Stimulated activated CD4-positive, alpha-beta T cell treated with anti-CD3 and anti-CD28 coated beads, Interleukin-1b, Interleukin-23, amount 100 ng/mL, for 48 hours (primary cell): ENCODE measurements at places on chromosomes 11 and 22.
A peak's percentile ranks its signal among the peaks of the same experiment; 100 is the strongest.

GRCh38 chr11:10777806-10778205 is 26.8 kb downstream of the CTR9 start:
- no peak for DNase-seq

DNA sequence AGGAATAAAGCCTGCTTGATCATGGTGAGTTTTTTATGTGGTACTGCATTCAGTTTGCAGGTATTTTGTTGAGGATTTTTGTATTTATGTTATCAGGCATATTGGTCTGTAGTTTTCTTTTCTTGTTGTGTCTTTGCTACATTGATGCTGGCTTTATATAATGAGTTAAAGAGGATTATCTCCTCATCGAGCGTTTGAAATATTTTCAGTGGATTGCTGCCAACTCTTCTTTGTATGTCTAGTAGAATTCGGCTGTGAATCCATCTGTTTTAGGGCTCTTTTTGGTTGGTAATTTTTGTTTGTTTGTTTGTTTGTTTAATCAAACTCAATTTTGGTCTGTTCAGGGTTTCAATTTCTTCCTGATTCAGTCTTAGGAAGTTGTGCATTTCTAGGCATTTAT is 758.4 kb downstream of the KCNA4 start:
- DNase-seq: no peak

GRCh38 chr11:13638422-13638821 is 30.0 kb upstream of the FAR1 start:
- no peak for DNase-seq

DNA sequence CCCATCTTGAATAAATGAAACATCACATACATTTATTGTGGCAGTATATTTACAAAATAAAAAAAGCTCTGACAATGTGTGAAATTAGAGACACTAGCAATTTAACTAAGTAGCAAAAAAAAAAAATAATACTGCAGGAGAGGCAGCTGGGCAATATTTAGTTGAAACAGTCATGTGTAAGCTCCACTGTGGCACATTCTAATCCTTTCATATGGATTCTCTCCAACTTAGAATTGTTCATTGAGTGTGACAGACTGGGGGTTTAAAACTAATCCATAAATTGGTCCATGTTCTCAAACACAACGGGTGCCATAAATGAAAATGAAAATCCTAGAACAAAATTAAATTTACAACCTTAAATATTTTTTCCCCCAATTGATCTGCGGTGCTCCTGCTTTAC is 302.1 kb downstream of the CADM1 start:
- DNase-seq: no peak

DNA sequence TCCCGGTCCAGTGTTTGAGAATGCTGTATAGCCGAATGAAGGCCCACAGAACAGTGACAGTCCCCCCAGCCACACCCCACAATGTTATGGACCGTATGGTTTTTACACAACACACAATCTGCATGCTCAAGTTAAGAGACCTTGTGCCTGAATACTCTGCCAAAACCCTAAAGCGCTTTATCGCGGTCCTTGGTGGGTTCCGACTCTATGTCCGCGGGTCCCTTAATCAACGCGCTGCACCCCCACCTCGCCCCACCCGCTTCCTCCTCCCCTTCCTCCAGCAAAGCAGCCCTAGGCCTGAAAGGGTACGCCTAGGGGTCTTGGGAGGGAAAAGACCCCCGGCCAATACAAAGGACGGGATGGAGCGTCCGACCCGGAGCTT is 442 bp downstream of the COPB1 start:
- DNase-seq: peak; percentile 34

- no peak for DNase-seq
Measured at GRCh38 chr22:43109511-43109910, 1.0 kb upstream of the BIK start.
